ENCODE measurements at places on chromosomes 12 and 14.

DNA sequence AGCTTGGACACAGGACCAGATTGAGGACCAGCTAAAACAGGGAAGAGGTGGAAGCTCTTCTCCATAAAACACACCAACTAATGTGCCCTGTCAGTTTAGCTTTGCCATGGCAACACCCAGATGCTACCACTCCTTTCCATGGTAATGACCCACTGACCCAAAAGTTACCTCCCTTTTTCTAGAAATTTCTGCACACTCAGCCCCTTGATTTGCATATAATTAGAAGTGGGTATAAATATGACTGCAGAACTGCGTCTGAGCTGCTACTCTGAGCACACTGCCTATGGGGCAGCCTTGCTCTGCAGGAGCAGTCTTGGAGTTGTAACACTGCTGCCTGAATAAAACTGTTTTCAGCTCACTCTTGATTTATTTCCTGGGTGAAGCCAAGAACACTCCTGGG, 3.2 kb upstream of the TDG start:
- DNase-seq = no peak

GRCh38 chr12:5453466-5453865, 21.6 kb downstream of the NTF3 start:
- no peak for DNase-seq

DNA sequence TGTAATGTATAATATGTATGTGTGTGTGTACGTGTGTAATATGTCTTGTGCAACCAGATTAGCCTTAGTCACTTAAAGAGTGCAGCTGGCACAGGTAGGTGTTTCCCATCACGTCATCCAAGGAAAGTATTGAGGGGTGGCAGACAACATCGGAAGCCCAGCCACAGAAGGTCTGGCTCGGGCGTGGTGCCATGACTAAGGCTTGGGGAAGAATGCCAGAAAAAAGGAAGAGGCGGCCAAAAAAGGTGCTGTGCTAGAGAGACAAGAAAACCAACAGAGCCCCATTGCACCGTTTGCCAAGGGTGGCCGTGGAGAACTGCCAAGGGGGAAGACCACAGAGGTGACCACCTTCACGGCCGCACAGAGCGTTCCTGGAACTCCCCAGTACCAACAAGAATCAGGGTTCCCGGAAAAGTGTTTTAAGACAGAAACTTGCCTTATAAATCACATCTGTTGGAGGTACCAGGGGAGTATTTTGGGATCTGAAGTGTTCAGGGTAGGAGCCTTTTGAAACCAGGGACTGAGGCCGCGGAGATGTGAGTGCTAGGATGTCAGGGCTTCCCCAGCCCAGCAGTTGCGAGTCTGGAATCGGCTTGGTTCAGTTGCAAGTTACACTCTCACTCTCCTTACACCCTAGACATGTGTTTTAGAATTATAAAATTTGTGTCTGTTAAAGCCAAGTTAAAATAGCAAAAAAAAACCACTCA, 131.2 kb upstream of the DYRK2 start:
- no peak for DNase-seq

- no peak for DNase-seq
Measured at GRCh38 chr14:40413136-40413535, 980.9 kb upstream of the FBXO33 start.

GRCh38 chr12:49903700-49904423, at the start of gene FAIM2:
Gene FAIM2, minus strand, starts transcription at chr12:49903900. Its CDS starts 108 bp downstream, at chr12:49903792.
- peak; percentile 85 for DNase-seq

DNA sequence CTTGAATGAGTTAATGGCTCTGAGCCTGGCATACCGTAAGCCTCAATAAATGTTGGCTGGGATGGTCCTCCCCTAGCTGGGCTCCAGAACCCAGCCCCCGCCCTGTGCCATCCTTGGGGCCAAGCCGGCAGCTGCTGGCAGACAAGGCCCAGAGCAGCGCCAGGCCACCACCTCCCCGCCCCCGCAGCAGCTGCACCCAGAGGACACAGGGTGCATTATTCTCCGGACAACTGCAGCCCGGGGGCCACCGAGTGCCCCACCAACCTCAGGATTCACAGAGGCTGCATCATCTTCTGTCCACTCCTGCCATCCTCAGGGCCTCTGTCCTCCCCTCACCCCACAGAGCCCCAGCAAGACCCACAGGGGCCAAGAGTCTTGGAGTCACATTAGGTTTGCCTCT, 92.7 kb downstream of the NCOR2 start:
- no peak for DNase-seq
